Umbilical cord (tissue), 2 donors: ENCODE measurements at places on chromosomes 4 and X. TPM values are rescaled to one million over a fixed set of nuclear protein-coding genes. Genes with fewer than 3 reads are reported as not detected.

The MAGEC1 gene
- 0.48 TPM for total RNA-seq

- no peak for DNase-seq
Measured at GRCh38 chr4:20408611-20409010, 156.9 kb downstream of the SLIT2 start.

GRCh38 chrX:153642051-153642654 lies 4.8 kb upstream of the DUSP9 start:
- no peak for DNase-seq

DNA sequence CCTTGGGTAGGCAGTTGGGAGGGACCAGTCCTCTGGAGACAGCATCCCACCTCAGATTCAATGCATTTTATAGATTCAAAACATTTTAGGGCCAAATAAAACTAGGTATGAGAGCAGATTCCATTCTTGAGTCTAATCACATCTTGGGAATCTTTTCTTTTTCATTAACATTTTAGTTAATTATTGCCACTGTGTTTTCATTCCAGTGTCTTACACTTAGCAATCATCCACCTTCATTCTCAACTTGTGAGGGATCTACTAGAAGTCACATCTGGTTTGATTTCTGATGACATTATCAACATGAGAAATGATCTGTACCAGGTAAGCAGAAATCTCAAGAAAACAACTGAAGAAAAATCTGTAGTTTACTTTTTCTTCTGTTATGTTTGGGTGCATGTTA lies 99.5 kb downstream of the NFKB1 start:
- no peak for DNase-seq

GRCh38 chr4:57191523-57192034 lies 81.4 kb upstream of the IGFBP7 start:
- DNase-seq: peak; percentile 51

GRCh38 chr4:150510176-150510865 lies 71.6 kb upstream of the MAB21L2 start:
- DNase-seq: peak; percentile 28
